ENCODE measurements at places on chromosomes 7 and 10.

- DNase-seq = no peak
Observed at GRCh38 chr7:8125680-8126444, 136.1 kb downstream of the ICA1 start.

GRCh38 chr7:154947604-154948003 lies 55.3 kb downstream of the PAXIP1 start:
- no peak for DNase-seq

GRCh38 chr10:67257427-67258144 lies 331.8 kb downstream of the LRRTM3 start:
- no peak for DNase-seq

DNA sequence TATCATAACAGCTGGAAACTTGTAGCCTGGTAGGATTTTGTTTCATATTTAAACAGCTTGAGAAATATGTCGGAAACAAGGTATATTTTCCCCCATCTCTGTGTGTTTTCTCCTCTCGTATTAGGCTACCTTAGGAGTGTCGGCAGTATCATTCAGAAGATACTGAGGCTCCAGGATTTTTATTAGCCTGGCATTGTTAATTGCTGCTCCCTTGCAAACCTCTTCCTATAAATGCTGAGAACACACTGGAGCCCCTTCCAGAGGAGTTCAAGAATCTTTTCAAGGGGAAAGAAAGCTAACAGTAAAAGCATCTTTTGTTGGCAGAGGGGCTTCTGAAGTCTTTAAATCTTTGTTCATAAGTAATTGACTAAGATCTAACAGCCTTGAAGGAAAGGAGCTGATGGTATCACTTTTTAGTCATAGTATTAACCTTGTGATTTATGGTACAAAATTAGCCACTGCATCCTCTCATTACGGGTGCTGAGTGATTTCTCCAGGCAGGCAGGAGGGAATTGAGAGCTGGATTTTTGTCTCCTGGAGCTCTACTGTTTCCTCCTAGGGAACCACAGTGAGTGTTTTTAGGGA lies 998.7 kb downstream of the LRMDA start:
- DNase-seq = no peak

DNA sequence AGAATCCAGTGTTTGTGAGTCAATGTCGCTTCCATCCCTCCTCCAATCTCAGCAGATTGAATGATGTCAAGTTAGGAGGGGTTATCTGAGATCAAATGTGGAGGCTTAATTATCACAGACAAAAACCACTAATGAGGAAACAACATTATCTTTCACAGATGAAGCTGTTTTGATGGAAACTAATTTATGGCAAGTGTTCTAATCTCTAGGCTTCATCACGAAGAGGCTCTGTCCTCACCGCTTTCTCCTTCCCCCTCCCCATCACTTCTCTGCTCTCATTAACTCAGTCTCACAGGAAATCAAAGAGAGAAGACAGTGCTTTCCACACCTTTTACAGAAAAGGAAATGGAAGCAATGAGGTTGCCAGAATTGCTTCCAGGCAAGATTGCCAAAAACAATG lies 283.7 kb downstream of the BMPER start:
- DNase-seq = no peak

- no peak for DNase-seq
Observed at GRCh38 chr7:1230411-1231213, 2.1 kb upstream of the UNCX start.

Data from foreskin keratinocyte (primary cell).